NCI-H460 (cell line): ENCODE measurements at places on chromosomes 1 and 21. TPM values are rescaled to one million over a fixed set of nuclear protein-coding genes. Genes with fewer than 3 reads are reported as not detected.

IFNLR1 gene
- total RNA-seq: 2.6 and 3.2 TPM in 2 replicates

EPHB2 gene
- 0.20 and 0.23 TPM in 2 replicates for total RNA-seq

AUNIP gene
- total RNA-seq: 7.8 and 8.8 TPM in 2 replicates

VWA1 gene
- total RNA-seq: 5.0 and 8.0 TPM in 2 replicates

NUDT4B gene
- 27.7 and 40.6 TPM in 2 replicates for total RNA-seq

FCAMR gene
- total RNA-seq: not detected in 2 replicates

VWA5B1 gene
- not detected in 2 replicates for total RNA-seq

SYTL1 gene
- total RNA-seq: 0.37 TPM in 1 of 2 replicates, not detected in the other

TSPAN1 gene
- total RNA-seq: 0.07 and 1.0 TPM in 2 replicates

ATP1A4 gene
- total RNA-seq: not detected in 2 replicates

LCE1D gene
- not detected in 2 replicates for total RNA-seq

FAM163A gene
- total RNA-seq: 0.12 and 0.17 TPM in 2 replicates

GJA5 gene
- 37.3 and 38.0 TPM in 2 replicates for total RNA-seq

DNMT3L gene
- not detected in 2 replicates for total RNA-seq

SLAMF7 gene
- not detected in 2 replicates for total RNA-seq

TAL1 gene
- total RNA-seq: 0.12 TPM in 1 of 2 replicates, not detected in the other

TMEM53 gene
- total RNA-seq: 2.3 and 4.5 TPM in 2 replicates

LRRC38 gene
- total RNA-seq: not detected in 2 replicates

DISC1 gene
- 1.3 and 1.4 TPM in 2 replicates for total RNA-seq

COQ8A gene
- 24.7 and 29.0 TPM in 2 replicates for total RNA-seq

MYOG gene
- total RNA-seq: not detected in 2 replicates

SERINC2 gene
- total RNA-seq: 3.7 and 4.6 TPM in 2 replicates

MFAP2 gene
- 0.49 and 0.52 TPM in 2 replicates for total RNA-seq

HTR6 gene
- total RNA-seq: 0.12 TPM in 1 of 2 replicates, not detected in the other

LCE1E gene
- not detected in 2 replicates for total RNA-seq
